ENCODE measurements at places on chromosomes 11 and 22.

DNA sequence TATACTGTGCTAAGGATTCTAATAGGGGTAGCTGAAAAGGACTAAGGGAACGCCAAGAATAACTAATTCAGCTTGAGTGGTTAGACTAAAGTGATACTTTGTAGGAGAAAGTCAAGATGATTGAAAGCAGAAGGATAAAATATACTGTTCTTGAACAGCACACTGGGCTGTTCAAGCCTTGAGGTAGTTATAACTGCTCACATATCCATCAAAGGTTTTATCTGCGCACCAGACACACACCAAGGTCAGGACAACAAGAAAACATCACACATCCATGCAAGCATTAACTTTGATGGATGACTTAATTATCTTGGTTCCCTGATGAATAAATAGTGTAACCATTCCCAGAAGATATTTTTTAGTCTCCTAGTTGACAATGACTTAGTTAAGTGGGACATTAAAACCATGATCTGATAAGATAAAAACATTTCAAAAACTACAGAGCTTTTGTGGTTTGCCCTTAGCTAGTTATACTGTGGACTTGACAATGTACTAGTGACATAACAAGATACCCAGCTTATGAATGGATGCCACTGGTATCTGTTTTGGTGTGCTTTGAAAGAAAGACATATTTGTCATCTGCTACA, 728.9 kb downstream of the JRKL start:
- DNase-seq: no peak

DNA sequence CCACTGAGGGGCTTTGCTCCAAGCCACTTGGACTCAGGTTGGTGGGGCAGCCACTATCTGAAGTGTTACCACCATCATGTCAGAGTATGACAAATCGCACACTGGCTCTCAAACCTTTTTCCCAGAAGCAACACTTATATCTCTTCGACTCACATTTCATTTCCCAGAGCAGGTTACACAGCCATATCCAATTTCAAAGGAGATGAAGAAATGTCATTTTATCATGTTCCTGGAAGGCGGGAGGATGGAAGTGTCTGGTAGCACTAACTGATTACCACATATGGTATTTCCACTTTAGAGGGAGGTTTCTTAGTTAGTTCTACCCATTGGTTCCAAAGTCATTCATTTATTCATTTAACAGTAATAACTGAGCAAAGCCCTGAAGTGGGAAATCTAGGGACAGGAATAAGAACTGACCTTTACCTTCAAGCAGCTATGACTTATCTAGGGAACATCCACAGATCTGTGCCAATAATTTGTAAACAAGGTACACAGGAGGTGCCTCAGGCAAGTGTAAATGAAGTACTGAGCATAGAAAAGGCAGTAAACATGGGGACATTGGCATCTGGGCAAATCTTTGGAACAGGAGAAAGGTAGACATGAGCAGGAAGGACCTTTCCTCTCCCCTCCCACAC, 54.9 kb upstream of the LRRC55 start:
- DNase-seq: no peak

DNA sequence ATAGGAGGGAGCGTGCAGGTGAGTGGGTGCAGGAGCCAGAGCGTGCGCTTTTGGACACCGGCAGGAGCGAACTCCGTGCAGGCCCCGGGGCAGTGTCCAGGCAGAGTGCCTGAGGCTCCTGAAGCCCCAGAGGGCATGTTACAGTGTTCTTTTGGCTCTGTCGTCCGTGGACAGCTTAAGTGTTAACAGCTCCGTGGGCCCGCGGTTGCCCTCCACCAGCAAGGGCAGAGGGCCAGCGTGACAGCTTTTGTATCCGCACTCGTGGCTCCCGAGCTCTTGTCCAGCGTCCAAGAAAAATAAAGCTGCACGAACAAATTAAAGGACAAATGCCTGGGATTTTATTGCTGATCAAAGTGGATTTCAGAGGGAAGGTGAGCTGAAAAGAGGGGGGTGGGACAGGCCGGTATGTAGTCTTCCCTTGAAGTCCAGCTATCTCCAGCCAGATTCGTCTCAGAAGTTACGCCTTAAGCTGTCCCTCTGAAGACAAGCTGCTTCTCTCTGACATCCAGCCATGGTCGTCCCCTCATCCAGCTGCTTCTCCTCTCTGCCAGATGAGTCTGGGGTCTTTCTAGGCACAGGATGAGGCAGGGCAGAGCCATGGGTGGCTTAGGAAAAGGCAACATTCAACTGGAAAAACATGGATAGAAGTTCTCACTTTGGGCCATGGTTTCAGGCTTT, 968 bp upstream of the TMEM109 start:
- DNase-seq: no peak

DNA sequence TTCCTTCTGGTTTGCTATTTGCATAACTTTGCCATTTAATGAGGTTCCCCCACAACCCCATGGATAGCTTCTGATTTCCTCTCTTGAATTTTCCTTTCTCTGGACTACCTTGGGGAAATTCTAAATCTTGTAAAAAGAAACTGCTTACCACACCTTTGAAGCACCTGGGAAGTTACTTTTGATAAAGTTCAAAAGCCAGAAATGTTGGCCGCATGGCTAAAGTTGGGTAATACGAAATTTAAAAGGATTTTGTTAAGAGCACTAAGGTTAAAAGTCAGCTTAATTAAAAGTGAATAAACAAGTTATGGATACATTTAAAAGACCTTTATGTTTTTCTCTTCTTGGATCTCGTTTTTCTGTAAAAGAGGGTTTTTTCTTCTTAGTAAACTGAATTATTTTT, 5.5 kb downstream of the CASP4 start:
- DNase-seq: no peak

DNA sequence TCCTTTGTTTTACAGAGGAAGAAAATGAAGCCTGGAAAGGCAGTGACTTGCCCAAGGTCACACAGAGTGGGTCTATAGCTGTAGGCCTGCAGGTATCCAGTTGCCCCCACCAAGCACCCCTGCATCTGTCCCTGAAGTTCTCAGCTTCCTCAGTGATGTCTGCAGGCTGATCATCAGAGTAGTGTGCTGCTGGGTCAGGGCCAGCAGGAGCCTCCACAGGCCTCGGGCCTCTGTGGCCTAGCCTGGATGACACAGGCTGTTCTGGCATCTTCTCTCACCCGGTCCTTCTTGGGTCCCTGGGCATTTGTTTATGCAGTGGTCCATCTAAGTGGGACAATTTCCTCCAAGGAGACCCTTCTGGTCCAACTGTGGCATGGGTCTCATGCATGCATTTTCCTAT, 74.8 kb upstream of the E2F8 start:
- no peak for DNase-seq

DNA sequence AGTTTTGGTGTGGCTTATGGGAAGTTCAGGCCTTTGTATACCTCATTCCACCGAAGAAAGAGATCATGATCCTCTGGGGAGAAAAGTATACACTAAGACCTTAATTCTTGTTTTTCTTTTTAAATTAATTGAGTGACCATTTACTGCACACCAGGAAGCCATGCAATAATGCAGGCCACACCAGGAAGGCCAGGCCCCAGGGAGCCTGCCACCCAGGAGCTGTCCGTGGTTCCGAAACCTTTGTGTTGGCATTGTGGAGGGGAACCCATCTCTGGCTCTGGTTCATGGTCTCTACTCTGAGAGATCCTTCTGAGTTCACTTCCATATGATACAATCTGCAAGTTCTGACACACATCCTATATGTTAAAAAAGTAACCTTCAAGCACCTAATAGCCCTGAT, 291.8 kb downstream of the MIAT start:
- no peak for DNase-seq

GRCh38 chr11:124310721-124311120, 3.0 kb downstream of the OR8D1 start:
- no peak for DNase-seq

DNA sequence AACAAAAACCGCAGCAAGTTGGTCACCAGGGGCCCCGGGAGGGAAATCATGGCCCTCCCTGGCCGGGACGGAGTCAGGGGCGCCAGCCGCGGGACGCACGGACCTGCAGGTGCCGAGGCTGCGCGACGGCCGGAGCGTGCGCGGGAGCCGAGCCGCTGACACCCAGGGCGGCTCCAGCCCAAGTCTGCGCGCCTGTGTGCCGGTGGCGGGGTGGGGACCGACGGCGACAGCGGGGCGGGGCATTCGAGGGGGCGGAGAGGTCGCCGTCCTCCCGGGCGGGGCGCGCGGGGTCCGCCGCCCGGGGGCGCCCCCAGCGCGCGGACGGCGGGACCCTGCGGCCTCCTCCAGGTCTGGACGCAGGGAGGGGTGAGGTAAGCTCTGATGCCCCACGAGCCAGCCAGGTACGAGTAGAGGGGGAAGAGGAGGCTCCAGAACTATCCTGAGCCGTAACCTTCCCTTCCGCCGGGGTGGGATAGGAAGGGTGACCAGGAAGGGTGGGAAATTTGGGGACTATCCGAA, at the start of gene ESAM:
ESAM (minus strand) TSS at position 186 of the 519 bp plus-strand sequence; CDS start at position 50, 136 bp downstream.
- no peak for DNase-seq

Data from NCI-H2107 (cell line).